Activated CD4-positive, alpha-beta T cell treated with anti-CD3 and anti-CD28 coated beads, Interleukin-10, Interleukin-2, amounts not matched to agents 100 ng/mL and 50 ng/mL, durations not matched to agents 16 hours and 8 hours (primary cell): ENCODE measurements at places on chromosomes 12 and 14.

DNA sequence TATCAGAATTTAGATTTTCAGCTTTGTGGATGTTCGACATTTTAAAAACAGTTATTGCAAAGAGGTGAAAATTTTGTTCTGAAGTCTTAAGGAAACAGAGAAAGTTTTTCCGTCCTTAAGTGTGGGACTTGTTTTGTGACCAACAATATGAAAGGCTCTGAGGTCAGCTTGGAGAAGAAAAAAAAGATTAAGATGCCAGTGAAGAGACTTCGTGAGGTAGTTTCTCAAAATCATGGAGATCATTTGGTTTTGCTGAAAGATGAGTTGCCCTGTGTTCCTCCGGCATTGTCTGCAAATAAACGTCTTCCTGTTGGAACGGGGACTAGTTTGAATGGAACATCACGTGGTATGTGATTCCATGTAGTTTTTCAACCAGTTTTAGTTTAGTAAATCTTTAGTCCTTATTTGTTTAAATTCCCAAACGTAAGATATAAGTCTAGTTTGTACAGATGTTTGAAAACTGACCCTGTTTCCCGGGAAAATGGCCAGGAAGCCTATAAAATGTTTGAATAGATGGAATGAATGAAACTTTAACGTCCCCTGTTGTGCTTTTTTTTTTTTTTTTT is 682 bp downstream of the KIAA0586 start:
- peak; percentile 59 for DNase-seq

- DNase-seq, result no peak
Measured at GRCh38 chr12:124949779-124950728, 35.6 kb upstream of the UBC start.

DNA sequence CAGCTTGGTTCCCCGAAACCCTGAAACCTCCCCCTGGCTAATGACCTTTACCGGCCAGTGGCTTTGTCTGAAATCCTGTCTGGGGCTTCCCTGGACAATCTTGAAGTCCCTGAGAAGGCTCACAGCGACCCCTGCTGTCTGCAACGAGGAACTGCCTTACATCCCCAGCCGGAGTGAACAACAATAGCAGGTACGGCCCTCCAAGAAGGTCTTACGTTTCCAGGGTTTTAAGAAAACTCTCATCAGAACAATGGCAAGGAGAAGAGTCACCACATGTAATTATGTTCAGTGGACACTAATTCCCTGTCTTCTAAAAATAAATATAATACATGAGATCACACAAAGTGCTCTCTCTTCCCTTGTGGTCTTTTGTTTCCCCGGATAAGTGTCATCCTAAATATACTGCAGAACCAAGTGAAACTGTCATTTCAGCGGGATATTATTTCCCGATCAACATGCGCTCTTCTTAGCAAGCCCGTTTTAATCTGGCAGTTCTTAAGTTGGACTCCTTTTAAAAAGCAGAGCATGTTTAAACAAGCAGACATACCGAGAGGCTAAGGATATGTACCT is 53.3 kb downstream of the RBM19 start:
- DNase-seq, result peak; percentile 54

DNA sequence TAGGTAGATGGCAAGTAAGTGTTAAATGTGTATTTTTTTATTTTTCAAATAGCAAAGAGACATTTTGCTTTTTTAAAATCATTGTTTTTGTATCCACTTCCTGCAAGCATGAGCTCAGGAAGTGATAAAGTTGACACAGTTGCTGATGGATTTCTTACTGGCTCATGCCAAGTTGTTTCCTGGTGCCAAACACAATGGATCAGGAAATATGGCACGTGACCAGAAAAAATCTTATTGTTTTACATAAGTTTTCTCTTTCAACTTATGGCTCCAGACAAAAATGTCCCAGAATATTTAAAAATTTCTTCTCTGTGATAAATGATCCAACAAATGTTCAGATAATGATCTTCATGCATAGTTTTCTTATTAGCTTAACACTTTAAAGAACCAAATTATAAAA is 1279.1 kb upstream of the FLRT2 start:
- no peak for DNase-seq

DNA sequence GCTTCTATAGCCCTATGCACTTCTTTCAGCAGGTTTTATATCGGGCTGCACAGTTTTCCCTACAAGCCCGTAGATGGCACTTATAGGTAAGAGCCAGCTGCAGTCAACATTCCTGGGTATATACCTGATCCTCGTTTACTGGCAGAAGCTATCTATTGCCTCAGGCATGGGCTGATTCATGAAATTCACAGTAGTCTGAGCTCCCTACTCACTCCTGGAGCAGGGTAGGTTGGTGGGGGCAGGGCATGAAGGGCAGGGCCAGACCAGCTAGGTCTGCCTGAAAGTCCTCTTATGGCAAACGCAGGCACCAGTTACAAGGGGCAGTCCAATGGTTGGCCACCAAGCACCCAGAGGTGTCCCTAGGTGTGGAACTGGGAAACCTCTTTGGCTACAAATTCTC is 345.8 kb downstream of the RPS29 start:
- no peak for DNase-seq

- no peak for DNase-seq
Measured at GRCh38 chr12:10069099-10069498, 29.7 kb downstream of the CLEC1A start.

- DNase-seq, result no peak
Measured at GRCh38 chr12:105922670-105923102, 216.1 kb downstream of the NUAK1 start.

GRCh38 chr12:94762943-94763342 is 112.6 kb upstream of the TMCC3 start:
- DNase-seq, result no peak

GRCh38 chr14:104975481-104976197 is 2.5 kb downstream of the AHNAK2 start:
- DNase-seq, result peak; percentile 41

GRCh38 chr14:62314871-62315270 is 552.7 kb downstream of the SNAPC1 start:
- no peak for DNase-seq

- no peak for DNase-seq
Measured at GRCh38 chr14:54104601-54105145, 148.0 kb upstream of the BMP4 start.

- no peak for DNase-seq
Measured at GRCh38 chr12:106687672-106688071, 86.8 kb upstream of the RIC8B start.

- DNase-seq, result peak; percentile 53
Measured at GRCh38 chr12:2783936-2784600, 10.7 kb upstream of the FKBP4 start.

GRCh38 chr12:70469221-70469820 is 103.2 kb downstream of the KCNMB4 start:
- no peak for DNase-seq

- DNase-seq, result no peak
Measured at GRCh38 chr14:96150214-96150613, 54.4 kb upstream of the BDKRB2 start.

GRCh38 chr14:105844047-105844630 is 317.8 kb downstream of the TMEM121 start:
- no peak for DNase-seq

DNA sequence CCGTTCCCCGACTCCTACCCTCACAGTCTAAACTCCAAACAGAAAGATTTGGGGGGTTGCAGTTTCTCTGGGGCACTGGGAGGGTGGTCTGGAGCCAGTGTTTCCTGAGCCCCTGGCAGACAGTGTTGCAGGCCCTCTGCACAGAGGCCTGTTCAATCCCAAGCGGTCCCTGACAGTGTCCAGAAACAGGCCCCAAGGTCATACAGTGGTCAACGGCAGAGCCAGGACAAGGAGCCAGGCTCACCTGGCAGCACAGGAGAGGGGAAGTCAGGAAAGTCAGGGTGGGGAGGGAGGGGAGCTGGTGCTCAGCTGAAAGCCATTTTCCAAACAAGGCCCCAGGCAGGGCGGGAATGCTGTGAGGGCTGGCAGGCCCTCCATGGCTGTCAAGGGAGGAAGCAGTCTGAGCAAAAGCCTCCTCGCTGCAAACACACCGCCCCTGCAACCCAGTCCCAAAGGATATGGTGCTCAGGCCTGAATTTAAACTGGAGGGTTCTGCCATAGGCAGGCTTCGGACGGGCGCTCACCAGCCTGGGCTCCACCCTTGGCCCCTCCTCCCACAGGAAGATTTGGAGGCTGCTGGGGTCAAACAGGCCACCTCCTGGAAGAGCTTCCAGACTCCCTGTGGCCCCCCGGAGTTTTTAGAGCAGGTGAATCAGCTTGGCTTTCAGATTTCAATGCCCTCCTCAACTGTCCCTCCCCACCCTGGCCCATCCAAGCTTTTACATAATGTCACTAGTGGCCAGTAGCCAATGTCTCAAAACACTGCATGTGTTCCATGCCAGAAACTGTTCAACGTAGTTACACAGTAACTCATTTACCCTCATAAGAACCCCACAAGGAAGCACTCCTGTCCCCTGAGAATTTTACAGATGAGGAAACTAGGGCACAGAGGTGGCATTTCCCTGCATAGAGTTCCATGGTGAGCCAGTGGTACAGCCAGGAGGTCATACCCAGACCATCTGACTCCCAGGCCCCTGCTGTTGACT is 41.5 kb downstream of the CHGA start:
- DNase-seq, result no peak

DNA sequence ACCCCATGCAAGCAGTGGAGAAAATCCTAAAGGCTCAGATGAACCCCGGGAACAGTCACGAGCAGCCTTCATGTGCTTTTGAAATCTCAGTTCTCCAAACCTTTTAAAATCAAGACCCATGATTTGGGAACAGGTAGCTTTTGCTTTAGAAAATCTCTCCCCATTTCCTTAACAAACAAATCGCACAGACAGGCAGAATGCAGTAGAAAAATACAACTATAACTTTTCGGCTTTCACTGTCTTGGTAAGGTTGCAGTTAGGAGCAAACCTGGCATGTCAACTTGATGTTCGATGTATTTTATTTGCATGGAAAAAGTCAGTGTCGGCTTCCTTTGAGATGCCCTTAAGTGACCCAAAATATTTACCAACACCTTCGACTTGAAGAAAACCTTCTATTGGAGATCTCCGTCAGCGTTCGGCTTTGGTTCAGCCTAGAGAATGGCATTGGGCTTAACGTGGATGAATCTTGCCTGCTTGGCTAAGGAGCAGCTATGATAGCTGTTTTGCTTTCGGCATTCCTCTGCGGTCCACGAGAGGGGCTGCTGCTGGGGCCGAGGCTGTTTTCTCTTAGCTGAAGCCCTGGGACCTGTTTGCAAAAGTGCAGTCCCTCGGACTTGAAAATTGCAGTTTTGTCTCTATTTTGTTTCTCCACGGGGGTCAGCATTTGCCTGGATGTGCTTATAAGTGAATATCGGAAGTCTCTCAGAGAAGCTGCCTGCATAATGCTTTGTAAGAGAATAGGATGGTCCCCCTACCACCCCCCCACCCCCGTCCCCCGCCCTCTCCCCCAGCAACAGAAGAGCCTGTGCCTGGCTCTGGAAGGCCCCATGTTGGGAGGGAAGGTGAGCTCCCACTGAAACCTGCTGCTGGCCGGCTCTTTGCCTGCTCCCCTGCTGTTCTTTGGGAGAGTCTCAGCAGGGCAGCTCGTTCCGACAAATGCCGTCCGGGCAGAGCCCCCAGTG is 122.8 kb downstream of the AACS start:
- no peak for DNase-seq

DNA sequence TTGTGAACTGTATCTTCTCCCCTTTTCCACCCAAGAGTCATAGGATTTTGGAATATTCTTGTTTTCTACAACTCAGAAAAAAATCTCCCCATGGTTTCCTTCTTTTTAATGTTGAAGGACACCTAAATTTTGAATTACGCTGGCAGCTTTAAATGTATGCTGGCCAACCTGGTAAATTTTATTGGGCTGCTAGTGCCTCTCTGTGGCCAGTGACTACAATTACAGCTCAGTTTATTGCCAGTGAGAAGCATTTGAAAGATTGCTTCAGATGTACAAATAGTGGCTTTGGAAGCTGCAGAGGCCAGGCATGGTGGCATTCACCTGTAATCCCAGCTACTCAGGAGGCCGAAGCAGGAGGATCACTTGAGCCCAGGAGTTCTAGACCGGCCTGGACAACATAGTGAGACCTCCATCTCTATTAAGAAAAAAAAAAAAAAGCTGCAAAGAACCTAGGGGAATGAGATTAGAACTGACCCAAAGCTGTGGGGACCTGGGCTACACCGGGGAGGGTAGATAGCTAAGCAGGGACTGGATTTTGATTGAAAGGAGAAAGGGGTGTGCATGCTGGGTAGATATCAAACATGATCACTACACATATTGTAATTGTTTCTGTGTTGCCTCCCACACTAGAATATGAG is 7.6 kb upstream of the RAB21 start:
- peak; percentile 68 for DNase-seq

DNA sequence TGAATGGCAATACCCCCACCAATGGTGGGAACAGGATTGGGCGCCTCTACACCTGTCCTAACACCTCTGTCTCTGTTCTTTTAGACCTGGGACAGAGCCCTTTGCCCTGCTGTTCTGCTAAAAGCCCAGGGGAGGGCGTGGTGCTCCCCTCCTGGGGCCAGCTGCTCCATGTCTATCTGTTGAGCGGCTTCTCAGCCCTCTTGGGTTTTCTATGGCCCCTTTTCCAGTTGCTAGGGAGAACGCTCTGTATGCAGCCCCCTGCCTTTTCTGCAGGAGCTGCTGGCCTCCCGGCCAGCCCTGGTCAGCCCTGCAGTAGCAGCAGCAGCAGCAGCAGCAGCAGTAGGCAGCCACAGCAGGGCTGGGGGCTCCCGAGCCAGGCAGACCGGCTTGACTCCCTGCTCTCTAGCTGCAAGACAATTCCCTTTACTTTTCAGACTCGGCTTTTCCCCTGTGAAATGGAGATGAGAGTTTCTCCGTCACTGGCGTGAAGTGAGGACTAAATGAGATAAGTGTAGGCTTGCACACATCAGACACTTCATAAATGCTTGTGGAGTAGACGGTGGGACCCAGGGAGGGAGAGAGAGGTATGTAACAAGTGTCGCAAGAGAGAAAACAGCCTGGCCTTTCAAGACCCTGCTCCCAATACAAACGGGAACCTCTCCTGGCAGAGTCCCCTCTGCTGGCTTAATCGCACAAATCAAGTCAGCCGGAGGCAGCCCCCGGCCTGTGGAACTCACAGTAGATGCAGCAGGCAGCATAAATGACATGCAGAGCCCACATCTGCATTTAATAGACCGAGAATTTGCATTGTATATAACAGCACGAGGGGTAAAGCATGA is 1.0 kb downstream of the RTL1 start:
- DNase-seq, result no peak

DNA sequence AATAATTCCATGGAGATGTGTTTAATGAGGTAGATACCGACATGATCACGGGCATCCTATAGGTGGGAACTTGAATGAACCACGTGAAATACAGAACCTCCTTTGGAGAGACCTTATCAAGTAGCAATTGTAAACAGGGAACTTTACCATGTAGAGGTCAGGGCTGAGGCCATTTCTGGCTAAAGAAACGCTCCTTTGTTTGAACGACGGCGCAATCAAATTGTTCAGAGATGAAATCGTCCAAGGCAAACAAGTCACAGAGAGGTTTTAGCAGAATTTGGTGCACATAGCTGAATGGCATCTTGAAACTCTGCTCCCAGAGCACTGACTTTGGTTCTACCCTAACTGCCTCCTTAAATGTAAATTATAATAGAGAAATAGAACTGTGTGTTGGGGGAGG is 9.8 kb downstream of the PRIMA1 start:
- no peak for DNase-seq

GRCh38 chr12:116137318-116137717 is 140.2 kb downstream of the MED13L start:
- peak; percentile 31 for DNase-seq
